NCI-H774 (cell line): ENCODE measurements at places on chromosomes 4 and X.

- no peak for DNase-seq
Observed at GRCh38 chr4:55409468-55410171, 13.9 kb downstream of the TMEM165 start.

- no peak for DNase-seq
Observed at GRCh38 chr4:47891928-47892327, 22.5 kb downstream of the NFXL1 start.

GRCh38 chr4:78666830-78667258 lies 109.3 kb upstream of the BMP2K start:
- DNase-seq, result no peak

GRCh38 chr4:38281371-38282071 lies 321.3 kb downstream of the PTTG2 start:
- no peak for DNase-seq

DNA sequence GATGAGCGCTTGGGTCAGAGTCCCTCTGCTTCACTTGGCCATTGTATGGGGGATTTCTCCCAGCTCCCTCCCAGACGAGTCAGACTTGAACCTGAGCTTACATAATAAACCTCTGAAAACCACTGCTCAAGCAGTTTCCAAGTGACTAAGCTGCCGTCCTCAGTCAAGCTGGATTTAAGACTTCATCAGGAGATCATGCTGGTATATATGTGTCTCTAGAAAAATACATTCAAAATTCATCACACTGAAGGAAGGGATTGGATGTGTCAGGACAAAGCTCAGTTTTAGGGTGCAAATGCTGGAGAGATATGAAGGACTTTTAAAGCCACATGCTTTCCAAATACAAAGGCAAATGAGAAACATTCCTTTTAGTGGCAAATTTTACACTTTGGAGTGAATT lies 114.3 kb downstream of the QDPR start:
- DNase-seq, result no peak

- DNase-seq, result no peak
Observed at GRCh38 chrX:15158736-15159406, 111.0 kb downstream of the ASB9 start.

DNA sequence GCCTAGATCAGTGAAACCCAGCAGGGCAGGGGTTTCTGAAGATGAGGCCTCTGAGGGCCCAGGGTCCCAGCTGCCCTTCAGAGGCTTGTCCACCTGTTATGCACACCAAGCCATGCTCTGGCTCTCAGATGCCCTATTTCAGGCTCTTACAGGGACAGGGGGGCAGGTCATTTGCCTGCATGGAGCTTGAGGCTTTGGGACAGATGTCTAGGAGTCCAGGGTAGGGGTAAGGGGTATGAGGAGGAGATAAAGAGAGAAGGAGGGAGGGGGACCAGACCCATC lies 4.7 kb upstream of the EFNB1 start:
- DNase-seq, result no peak

GRCh38 chrX:103398421-103398864 lies 22.1 kb downstream of the BEX3 start:
- DNase-seq, result no peak

GRCh38 chr4:30754021-30754420 lies 33.9 kb downstream of the PCDH7 start:
- no peak for DNase-seq

- DNase-seq, result peak; percentile 1
Observed at GRCh38 chrX:103845165-103845653, 13.2 kb upstream of the RAB9B start.

DNA sequence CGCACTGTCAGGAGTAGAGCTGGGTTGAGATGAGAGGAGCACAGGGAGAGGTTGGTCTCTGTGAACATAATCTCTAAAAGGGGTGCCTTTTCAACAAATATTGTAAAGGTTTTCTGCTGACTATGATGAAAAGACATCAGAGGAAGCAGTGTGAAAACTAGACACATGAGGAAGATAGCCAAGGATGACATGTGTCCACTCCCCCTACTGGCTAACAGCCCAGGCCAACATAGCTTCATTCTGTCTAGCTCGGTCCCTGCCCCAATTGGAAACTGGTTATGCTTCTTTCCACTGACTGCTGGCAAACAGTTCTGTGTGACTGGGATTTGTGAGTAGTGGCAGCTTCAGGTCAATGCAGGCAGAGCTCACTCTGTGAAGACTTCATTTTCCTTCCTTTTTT lies 115.4 kb upstream of the ESX1 start:
- no peak for DNase-seq

GRCh38 chr4:16187455-16187854 lies 38.8 kb downstream of the TAPT1 start:
- DNase-seq, result no peak

DNA sequence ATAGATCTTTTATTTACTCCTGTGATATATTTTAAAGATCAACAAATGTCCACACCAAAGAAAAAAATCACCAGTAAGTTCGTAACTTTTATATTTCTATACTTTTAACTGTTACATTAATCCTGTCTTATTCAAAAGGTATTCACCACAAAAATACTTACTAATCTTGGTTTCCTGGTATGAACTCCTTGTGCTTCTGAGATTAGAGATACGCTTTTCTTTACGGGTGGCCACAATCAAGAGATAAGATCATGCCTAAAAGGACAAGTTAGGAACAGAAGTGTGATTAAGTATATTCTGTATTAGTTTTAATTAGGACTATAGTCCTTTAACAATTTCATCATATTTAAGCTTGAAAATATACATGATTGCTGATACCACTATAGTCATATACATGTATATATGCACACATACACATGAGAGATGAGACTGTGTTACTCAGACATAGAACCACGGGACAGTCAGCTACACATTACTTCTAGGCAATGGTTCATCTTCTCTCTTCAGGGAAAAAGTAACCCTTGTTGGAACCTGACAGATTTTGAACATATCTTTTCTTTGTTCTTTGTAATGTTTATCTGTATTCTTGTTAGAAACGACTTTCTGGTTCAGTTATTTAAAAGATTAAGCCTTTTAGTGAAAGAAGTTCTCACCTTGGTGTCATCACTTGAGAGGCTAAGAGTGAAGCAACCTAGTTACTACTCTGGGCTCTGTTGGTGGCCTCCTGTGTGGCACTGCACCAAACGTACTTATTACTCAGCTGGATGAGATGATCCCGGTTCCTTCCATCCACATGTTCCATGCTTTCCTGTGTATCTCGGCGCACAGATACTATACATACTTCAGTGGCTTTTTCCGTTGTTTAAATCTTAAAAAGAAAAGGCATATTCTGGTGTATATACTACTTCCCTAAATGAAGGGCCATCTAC lies 146.1 kb downstream of the CBR4 start:
- DNase-seq, result no peak
